Hepatocyte (in vitro differentiated cells): ENCODE measurements at places on chromosomes 2 and 18.

DNA sequence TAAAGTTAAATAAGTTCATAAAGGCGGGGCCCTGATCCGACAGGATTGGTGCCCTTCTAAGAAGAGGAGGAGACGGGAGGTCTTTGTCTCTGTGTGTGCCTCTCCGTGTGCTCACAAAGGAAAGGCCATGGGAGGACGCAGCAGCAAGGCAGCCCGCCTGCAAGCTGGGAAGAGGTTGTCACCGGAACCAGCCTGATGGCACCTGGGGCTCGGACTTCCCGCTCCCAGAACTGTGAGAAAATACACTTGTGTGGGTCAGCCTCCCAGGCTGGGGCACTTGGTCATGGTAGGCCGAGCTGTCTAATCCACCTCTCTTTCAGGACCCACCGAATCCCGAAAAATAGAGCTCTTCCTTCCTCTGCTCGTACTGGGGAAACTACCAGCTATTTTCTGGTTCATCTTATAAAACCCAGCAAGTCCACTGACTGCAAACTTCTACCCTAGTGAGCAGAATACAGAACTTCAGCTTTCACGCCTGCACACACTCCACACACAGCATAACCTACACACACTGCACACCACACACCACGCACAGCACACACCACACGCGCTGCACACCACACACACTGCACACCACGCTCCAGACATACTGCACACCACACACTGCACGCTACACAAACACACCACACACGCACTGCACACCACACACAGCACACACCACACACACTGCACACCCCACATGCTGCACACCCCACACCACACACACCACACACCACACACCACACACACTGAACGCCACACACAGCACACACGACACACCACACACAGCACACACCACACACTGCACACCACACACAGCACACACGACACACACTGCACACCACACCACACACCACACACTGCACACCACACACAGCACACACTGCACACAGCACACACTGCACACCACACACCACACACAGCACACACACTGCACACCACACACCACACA lies 58.1 kb downstream of the ASB1 start:
- no peaks in the 10 kb centered on the region for H3K36me3 ChIP-seq
- DNase-seq, result no peak
- H3K4me1 ChIP-seq, result no peaks in the 10 kb centered on the region
- H3K27ac ChIP-seq, result no peak overlapping the region

DNA sequence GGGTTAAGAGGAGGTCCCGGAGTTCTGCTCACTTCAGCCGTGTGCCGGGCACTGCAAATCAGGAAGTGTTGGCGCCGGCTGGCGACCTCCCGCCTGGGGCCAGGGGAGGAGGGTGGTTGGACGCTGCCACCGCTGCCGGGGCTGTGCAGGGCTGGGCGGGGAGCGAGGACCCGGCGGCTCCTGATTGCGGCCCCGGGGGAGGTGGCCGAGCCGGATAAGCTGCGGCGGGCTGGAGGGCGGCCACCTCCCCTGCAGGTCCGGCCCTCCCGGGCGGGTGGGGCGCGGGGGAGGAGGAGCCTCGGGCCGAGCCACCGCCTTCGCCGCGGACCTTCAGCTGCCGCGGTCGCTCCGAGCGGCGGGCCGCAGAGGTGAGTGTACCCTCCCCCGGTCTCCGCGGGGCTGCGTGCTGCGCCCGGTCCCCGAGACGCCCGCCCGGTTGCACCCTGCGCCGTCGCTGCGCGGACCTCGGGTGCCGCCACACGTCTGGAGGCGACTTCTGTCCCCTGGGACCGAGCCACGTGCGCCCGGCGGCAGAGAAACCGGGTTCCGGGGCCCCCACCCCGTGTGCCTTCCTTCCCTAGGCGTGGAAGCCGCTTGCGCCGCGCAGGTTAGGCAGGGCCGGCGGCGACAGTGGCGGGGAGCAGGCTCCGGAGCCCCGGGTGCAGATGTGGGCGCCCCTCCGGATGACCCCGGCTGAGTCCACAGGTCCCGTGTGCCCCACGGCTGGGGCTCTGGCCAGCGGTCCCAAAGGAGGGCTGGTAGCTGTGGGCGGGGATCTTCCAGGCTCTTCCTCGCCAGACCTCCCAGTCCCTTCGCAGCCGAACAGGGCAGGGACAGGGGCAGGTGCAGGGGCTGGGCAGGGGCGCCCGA lies at the start of gene STEAP3:
Gene STEAP3 (plus strand): TSS at position 314 of the 870 bp plus-strand sequence. CDS start 7,179 bp downstream, outside the sequence.
- H3K27ac ChIP-seq, result peak within 1 kb of the TSS; percentile 27
- peaks cover 9% of the 10 kb centered on the region for H3K27me3 ChIP-seq
- H3K4me1 ChIP-seq, result peaks cover 26% of the 10 kb centered on the region

DNA sequence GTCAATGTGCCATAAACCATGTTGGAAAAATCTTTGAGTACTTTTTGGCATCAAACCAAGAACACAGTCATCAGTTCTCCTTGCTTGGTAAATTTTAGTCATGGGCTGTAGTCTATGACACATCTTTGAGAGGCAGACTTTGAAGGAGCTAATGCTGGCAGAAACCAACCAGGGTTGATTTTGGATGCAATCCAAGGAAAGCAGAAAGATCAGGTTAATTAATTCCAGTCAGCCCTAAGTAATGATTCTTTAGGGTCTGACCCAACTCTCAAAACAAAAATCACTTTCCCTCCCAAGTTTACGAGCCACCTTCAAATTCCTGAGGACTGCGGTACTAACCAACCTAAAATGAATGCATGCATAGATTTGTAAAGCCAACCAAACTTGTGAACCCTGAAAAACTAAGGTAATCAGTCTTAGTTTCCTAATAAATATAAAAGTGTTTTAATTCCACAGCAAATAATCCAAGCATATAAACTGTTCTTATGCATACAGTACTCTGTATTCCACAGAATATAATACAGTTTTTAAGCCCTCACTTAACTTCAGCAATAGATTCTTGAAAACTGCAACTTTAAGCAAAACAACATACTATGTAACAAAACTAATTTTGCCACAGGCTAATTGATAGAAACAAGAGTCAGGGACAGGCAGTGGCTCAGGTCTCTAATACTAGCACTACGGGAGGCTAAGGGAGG lies 22.0 kb downstream of the AP1S3 start:
- DNase-seq, result peak; percentile 28
- no peak overlapping the region for H3K4me3 ChIP-seq
- no peaks in the 10 kb centered on the region for H3K27me3 ChIP-seq

GRCh38 chr2:150159300-150159699 lies 328.2 kb downstream of the RND3 start:
- no peak for DNase-seq
- no peak overlapping the region for H3K4me3 ChIP-seq
- H3K4me1 ChIP-seq, result no peaks in the 10 kb centered on the region
- no peaks in the 10 kb centered on the region for H3K27me3 ChIP-seq

DNA sequence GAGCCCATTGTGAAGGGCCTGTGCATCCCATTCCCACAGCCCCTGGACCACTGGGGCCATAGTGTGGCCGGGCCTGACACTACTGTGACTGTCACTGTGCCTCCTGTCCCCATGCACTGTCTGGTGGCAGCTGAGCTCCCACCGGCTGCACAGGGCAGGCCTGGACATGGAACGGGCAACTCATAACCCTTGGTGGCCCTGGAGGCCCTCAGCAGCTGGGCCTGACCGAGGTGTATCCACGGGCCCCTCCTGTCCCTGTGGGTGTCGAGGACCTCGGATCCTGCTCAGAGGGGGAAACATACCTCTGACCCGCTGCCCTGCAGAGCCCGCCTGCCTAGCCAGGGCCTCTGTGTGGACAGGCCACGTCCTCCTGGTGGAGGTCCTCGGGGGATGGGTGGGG lies 7.8 kb upstream of the GAL3ST2 start:
- H3K27ac ChIP-seq, result no peak overlapping the region
- no peak overlapping the region for H3K4me3 ChIP-seq
- H3K27me3 ChIP-seq, result no peaks in the 10 kb centered on the region
- no peak for DNase-seq

GRCh38 chr2:35821675-35822074 lies 533.9 kb upstream of the CRIM1 start:
- H3K4me1 ChIP-seq, result no peaks in the 10 kb centered on the region
- no peak for DNase-seq
- H3K36me3 ChIP-seq, result no peaks in the 10 kb centered on the region
- H3K4me3 ChIP-seq, result no peak overlapping the region
- no peak overlapping the region for H3K27ac ChIP-seq

DNA sequence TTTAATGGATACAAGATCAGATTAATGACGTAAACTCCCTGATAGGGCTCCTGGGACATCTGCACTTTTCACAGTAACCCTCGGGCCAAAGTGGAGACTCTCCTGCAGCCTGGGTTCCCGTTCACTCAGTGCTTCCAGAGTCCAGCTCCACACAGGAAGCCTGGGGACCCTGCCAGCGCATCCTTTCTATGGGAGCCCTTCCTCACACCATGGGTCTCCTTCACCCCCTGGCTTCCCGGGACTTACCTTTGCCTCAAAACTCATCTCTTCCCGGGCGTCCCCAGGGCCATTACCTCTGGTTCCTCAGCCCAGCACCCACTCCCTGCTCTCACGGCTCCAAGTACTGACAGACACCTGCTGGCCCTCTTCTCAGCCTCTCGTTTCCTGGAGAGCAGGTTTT lies 40.7 kb upstream of the KLF11 start:
- H3K4me3 ChIP-seq, result no peak overlapping the region
- no peak overlapping the region for H3K27ac ChIP-seq
- no peaks in the 10 kb centered on the region for H3K36me3 ChIP-seq
- H3K4me1 ChIP-seq, result peaks cover 5% of the 10 kb centered on the region

DNA sequence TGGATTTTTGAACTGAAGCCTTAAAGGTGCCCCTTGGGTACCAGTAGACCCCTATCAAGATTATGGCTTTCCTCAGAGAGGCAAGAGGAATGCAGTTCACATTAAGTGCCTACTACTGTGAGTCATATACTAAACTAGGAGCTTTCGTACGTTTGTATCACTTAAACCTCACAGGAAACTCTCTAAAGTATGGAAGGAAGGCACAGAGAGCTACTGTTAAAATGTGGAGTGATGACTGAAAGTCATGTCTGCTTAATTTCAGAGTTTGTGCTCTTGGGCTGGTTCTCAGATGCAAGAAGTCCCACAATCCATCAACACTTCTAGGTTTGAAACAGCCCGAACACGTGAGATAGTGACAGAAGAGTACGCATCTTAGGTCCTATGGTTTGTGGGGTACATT lies 4.7 kb downstream of the PLCL1 start:
- no peaks in the 10 kb centered on the region for H3K4me1 ChIP-seq
- H3K4me3 ChIP-seq, result no peak overlapping the region
- H3K27ac ChIP-seq, result no peak overlapping the region
- peaks cover 32% of the 10 kb centered on the region for H3K27me3 ChIP-seq

DNA sequence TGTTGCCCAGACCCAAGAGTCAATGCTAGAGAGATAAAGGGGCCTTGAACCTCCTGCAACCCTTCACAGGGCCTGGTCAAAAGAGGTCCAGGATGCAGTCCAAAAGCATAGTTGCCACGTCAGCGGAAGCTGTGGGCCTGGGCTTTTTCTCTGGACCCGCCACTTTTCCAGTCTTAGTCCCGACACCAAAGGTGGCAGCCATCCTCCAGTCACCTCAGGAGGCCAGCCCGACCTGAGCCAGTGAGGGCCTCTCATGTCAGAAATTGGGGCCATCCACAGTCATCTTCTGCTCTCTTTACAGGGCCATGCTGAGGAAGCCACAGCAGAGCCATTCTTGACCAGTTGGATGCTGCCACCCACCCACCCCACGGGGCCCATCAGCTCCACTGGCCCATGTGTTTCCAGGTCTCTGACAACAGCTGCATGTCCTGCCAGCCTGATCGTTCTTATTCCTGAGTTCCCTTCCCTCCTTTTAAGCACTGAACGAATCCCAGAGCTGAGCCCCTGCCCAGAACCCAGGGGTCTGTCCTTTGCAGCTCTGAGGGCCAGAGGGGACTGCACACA lies 34.1 kb upstream of the KLHL29 start:
- no peaks in the 10 kb centered on the region for H3K36me3 ChIP-seq
- no peaks in the 10 kb centered on the region for H3K27me3 ChIP-seq
- no peak overlapping the region for H3K4me3 ChIP-seq
- no peak for DNase-seq

DNA sequence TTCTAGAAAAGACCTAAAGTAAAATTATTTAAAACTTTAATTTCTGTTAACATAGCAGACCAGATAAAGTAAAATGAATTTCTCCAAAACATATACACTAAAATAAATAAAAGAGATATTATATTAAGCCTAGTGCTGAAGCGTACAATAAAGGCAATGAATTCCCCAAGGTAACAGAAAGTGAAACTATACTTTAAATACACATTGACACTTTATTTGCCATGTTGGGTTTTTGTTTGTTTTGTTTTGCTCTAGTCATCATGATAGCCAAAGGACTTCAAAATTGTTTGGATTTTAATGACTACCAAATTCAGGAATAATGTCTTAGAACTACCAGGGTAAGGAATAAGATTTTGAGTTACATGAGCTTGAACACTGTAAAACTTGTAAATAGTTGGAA lies 413.3 kb downstream of the LRRTM4 start:
- no peaks in the 10 kb centered on the region for H3K27me3 ChIP-seq
- DNase-seq, result no peak
- no peak overlapping the region for H3K4me3 ChIP-seq
- no peak overlapping the region for H3K27ac ChIP-seq
- no peaks in the 10 kb centered on the region for H3K4me1 ChIP-seq
- H3K36me3 ChIP-seq, result no peaks in the 10 kb centered on the region
